ENCODE measurements at places on chromosomes 6 and 20. TPM values are rescaled to one million over a fixed set of nuclear protein-coding genes. Genes with fewer than 3 reads are reported as not detected.
A peak's percentile ranks its signal among the peaks of the same experiment; 100 is the strongest.

DNA sequence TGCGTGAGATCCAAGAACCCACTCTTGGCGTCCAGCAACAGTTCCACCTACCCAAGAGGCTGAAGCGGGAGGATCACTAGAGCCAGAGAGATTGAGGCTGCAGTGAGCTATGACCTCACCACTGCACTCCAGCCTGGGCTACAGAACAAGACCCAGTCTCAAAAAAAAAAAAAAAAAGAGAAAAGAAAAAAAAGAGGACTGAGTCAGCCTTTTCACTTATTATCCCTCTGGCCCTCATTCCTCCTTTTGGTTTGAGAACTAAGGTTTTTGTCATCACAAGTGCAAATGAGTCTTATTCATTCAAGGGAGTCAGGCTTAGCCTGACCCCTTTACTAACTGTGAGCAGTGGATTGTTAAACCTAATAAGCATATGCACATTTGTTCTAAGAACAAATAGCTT lies 37.9 kb upstream of the JARID2 start:
- DNase-seq: no peak

- peak; percentile 17 for DNase-seq
Observed at GRCh38 chr6:29834564-29835436, 7.2 kb downstream of the HLA-G start.

GRCh38 chr20:58698741-58699622 lies 6.4 kb downstream of the NPEPL1 start:
- DNase-seq: no peak

- peak; percentile 33 for DNase-seq
Observed at GRCh38 chr6:26003102-26003694, 40.6 kb downstream of the TRIM38 start.

DNA sequence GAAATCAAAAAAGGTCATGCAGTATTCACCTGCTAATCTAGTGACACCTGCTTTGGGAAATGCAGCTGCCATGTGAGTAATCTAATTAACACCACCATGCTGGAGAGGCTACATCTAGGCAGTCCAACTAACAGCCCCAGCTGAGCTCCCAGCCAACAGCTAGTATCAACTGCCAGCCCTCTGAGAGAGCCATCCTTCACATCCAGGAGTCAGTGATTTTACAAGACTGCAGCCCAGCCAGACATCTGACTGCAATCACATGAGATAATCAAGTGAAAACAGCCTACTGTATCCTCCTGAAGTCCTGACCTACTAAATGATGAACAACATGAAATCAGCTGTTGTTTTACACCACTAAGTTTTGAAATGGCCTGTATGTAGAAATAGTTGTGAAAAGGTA lies 298.4 kb downstream of the TRDN start:
- no peak for DNase-seq

DNA sequence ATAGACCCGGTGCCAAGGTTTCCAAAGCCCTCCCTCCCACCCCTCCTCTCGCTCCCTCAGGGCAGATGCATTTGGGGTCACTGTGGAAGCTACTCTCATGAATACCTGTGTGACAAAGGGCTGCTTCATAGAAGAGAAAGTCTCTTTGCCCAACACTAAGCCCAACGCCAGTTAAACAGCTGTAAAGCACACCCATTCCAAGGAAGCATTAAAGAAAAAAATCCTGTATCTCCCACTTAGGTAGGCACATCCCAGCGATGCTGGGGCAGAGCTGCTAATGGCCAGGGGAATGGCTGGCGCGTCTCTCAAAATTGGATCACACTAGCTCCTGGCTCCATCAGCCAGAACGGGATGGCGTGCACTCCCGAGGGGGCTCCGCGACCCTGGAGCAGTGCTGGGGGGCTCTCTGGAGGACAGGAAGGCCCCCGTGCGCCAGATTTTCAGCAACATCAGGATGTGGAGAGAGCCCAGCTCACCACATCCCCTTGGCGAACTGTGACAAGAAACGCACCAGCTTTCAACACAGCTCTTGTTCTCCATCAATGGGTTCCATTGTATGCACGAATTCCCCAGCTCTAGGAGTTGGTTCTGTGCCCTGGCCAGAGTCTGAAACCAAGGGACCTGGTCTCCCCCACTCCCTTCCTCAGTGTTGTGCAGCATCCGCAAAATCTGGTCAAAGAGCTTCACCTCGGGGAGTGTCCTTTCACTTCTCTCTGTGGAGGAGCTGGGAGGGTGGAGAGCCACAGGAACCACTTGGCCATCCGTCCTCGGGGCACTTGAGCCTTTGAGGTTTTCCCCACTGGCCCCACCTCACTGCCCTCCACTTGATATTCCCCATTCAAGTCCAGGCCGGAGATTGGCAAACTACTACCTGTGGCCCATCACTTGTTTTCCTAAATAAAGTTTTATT lies 74.1 kb downstream of the TFAP2C start:
- no peak for DNase-seq

DNA sequence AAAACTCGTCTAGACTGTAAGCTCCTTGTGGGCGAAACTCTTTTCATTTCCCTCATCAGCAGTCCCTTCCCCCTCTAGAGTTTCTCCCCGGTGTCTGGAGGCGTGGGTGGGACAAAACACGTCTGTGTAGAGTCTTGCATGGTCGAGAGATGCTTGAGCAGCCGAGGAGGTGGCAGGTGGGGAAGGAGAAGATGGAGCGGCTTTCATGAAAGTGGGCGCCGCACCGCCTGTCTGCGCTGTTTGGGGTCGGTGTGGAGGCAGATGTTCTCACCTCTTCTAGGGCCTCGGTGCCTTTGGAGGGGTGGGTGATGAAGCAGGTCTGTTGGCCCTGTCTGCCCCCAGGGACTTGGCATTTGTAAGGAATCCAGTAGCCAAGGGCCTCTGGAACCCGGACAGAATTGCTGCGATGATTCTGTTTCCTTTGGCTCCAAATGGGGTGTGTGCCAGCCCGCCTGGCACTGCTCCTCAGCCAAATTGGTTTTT lies 1.2 kb downstream of the BRPF3 start:
- peak; percentile 6 for DNase-seq

GRCh38 chr6:12007887-12008286 lies 4.2 kb upstream of the HIVEP1 start:
- DNase-seq: no peak

GRCh38 chr6:14501914-14502313 lies 384.3 kb downstream of the CD83 start:
- no peak for DNase-seq

GRCh38 chr6:80579391-80580023 lies 473.0 kb downstream of the BCKDHB start:
- no peak for DNase-seq

GRCh38 chr6:10587656-10588406 lies 66.7 kb downstream of the GCNT2 start:
- no peak for DNase-seq

DNA sequence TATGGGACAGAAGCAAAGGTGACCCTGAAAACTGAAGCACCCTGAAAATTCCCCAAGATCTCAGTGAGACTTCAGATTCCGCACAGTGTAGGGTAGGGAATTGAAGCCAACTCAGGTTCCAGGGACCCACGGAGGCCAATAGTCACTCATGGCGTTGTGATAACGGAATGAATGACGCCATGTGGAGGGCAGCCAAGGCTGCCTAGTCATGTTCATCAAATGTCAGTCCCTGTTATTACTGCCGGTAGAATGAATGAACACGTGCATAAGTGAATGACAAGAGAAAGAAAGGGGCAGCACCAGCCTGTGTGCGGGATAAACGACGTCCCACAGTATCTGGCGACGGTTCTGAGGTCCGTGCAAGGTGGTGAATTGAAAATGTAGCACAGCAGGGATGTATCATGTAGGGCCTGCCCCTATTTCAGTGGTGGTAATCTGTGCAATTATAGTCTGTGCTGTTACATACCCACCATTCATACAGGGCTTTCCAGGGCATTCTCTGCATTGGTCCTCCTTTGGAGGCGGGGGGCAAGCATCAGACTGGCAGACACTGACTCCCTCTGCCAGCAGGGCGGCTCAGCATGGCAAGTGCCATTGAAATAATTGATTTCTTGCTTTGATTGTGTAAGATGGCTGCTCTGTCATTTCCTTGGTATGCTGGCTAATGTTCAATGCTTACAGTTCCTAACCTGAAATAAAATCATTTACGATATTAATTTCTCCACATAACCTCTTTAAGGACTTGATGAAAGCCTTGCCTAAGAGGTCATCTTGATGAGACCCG lies 386.9 kb downstream of the CDH4 start:
- peak; percentile 23 for DNase-seq

DNA sequence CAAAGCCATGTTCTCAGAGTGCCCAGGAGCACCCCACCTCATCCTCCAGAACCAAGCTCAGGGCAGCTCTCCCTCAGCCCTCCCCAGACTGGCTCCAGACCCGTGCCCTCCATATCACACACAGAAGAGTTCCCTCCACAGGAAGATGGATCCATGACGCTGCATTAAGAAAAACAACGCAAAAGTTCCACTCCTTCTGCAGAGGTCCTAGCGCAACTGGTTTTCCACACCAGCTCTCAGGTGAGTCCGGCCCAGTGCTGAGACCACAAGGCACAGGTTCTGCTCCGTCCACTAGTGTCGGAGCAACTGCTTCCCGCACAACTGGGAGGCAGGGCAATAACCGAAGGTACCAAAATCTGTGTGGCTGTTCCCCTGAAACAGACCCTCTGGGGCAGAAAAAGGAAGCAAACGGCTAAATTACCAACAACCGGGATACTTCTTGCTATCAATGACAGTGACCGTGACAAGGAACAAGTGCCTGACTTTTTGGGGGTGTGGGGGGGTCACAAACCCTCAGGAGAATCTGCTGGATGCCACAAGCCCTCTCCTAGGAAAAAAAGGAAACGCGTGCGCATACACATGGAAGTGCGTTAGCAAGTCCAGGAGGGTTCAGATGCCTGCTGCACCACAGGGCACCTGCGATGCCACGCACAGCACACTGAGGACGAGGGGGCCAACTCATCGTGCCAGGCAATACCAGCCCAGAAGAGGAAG lies 49.2 kb downstream of the MYH7B start:
- no peak for DNase-seq

DNA sequence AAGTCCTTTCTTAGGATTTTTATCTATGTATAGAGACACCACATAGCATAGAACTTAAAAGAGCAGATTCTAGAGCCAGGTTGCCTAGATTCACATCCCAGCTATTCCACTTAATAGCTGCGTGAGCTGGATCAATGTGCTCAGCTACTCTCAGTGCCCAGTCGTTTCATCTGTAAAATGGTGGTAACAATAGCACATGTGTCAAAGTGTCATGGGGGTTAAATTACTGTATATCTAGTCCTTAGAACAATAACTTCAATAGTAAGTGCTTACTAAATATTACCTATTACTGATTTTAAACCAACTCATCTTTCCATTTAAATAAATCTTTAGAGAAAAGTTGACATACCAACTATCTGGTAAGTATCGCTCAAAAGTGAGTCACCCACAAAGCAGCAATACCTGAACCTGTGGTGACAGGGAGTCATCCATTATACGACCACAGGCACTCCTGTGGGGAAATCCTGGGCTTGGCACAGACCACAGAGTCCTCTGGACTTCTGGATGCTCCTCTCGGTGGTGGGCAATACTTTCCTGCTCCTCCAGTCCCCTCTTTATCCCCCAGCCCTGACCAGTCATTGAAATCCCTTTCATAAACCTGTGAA lies 154.8 kb downstream of the PDSS2 start:
- DNase-seq: peak; percentile 94

DNA sequence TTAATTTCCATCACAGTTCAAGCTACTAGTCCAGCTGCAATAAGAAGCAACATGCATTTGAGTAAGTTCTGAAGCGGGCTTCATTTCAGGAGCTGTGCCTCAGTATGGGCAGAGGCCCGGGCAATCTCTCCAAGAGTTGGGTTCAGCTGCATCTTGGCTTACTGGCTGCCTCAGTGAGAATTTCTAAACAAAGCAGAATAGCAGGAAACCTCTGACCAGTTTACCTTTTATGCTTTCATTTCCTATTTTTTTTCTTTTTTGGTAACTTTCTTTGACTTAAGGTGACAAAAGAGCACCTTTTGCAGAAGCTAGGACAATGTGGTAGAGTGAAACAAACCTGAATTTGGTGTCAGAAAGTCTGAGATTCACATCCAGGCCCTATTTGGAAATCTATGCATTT lies 51.0 kb upstream of the FBXO30 start:
- no peak for DNase-seq

- no peak for DNase-seq
Observed at GRCh38 chr6:11968241-11968806, 43.8 kb upstream of the HIVEP1 start.

- DNase-seq: no peak
Observed at GRCh38 chr20:34546751-34547181, 11.8 kb upstream of the MAP1LC3A start.

- no peak for DNase-seq
Observed at GRCh38 chr6:16782278-16782677, 21.0 kb upstream of the ATXN1 start.

DNA sequence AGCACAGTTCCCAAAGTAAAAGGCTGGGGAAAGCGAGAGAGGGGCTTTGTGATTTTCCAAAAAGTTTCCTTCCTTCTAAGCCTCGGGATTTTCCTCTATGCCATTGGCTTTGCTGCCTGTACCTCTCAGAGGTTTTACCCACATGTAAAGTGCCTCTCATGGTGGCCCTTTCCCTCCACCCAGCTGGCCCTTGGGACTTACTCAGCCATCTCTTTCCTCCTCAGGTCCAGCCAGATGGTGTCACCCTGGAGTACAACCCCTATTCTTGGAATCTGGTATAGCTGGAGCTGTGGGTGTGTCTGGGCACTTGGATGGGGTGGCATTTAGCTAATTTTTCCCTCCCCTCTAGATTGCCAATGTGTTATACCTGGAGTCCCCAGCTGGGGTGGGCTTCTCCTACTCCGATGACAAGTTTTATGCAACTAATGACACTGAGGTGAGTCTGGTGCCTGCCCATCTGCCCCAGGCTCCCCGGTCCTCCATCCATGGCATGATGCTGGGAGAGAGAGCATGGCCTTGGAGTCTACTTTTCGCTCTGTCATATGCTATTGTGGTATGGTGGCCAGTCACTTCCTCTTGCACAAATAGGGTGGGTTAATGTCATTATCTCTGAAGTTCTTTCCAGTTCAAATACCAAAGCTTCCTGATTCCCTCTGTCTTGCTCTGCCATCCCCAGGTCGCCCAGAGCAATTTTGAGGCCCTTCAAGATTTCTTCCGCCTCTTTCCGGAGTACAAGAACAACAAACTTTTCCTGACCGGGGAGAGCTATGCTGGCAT lies 1.1 kb downstream of the CTSA start:
- DNase-seq: peak; percentile 24

DNA sequence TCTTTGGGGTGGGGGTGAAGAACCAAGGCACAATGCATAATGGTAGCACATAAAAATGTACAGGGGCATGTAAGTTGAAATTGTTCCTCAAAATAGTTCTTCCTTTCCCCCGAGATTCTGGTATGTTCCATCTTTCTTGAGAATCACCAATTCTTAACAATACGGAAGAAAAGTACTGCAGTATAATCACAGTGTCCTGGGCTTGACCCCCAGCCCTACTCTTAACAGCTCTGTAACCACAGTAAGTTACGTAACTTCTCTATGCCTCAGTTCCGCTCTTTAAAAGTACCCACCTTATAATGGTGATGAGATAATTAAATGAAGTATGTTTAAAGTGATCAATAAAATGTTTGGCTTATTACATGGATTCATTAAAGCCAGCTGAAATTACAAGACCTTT lies 104.5 kb downstream of the SMLR1 start:
- DNase-seq: no peak

- peak; percentile 18 for DNase-seq
Observed at GRCh38 chr6:117169781-117170281, 95.5 kb upstream of the VGLL2 start.

The BCKDHB gene
- total RNA-seq: 15.8 TPM

The FAM83C gene
- not detected for total RNA-seq

The TMEM217 gene
- total RNA-seq: 1.7 TPM
